ENCODE measurements at places on chromosomes 7 and 10. TPM values are rescaled to one million over a fixed set of nuclear protein-coding genes. Genes with fewer than 3 reads are reported as not detected.

The HGF gene
- 0.78 TPM for total RNA-seq

The CTNNA3 gene
- 62.1 TPM for total RNA-seq

The ARID5B gene
- 59.8 TPM for total RNA-seq

The CALML3 gene
- not detected for total RNA-seq

The RAB19 gene
- total RNA-seq: not detected

The ASB10 gene
- 24.3 TPM for total RNA-seq

The ADCY1 gene
- total RNA-seq: 4.3 TPM

The TMEM229A gene
- not detected for total RNA-seq

The SLC26A5 gene
- total RNA-seq: not detected

The HTRA1 gene
- total RNA-seq: 14.5 TPM

The PHF14 gene
- 14.5 TPM for total RNA-seq

The IL6 gene
- not detected for total RNA-seq

The HOXA3 gene
- 5.6 TPM for total RNA-seq

The NFE2L3 gene
- 0.87 TPM for total RNA-seq

The SHTN1 gene
- 3.2 TPM for total RNA-seq

The DUS4L gene
- 4.7 TPM for total RNA-seq

The LIPJ gene
- 0.30 TPM for total RNA-seq

The MMP21 gene
- total RNA-seq: not detected

The KCND2 gene
- 2.7 TPM for total RNA-seq

The FXYD4 gene
- not detected for total RNA-seq

The COL28A1 gene
- 1.9 TPM for total RNA-seq

The IL15RA gene
- 7.9 TPM for total RNA-seq

All from psoas muscle (tissue), 8 donors.